ENCODE measurements at places on chromosomes 7 and 10.

DNA sequence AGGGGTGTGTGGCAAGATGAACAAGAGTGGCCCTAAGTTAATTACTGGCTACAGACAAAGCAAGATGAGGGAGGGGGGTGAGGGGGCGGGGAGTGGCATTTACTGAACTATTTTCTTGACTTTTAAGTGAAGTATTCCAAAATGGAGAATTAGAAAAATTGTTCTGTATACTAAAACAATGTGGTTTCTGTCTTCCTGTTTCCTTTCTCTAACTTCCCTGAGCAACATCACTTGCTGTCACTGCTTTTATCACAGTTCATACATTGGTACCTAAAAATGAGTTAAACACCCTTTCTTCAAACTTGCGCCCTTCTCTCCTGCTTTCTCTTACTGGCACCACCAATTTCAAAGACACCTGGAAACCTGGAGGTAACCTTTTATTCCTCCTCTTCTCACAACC is 21.6 kb downstream of the PDZD8 start:
- no peak for DNase-seq

GRCh38 chr7:31065021-31065593 is 13.0 kb downstream of the ADCYAP1R1 start:
- DNase-seq = no peak

GRCh38 chr7:25586513-25586912 is 358.2 kb upstream of the NPVF start:
- DNase-seq = no peak

DNA sequence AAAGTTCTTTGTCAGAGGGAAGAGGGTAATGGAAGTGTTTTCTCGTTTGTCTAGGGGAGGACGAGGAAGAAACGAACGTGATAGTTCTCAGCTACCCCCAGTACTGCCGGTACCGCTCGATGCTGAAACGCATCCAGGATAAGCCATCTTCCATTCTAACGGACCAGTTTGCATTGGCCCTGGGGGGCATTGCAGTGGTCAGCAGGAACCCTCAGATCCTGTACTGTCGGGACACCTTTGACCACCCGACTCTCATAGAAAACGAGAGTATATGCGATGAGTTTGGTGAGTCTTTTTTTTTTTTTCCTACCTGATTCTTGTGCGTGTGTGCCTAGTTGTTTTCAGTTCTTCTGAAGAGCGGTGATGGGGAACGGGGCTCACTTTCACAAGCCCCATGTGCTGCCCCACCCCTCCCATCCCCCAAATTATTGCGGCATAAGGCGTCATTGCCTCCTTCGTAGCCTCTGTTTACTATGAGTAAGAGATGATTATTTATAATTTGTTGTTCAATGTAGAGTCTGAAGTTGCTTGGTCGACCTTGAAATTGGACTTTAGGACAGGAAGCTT is 98.6 kb downstream of the ARID5B start:
- no peak for DNase-seq

DNA sequence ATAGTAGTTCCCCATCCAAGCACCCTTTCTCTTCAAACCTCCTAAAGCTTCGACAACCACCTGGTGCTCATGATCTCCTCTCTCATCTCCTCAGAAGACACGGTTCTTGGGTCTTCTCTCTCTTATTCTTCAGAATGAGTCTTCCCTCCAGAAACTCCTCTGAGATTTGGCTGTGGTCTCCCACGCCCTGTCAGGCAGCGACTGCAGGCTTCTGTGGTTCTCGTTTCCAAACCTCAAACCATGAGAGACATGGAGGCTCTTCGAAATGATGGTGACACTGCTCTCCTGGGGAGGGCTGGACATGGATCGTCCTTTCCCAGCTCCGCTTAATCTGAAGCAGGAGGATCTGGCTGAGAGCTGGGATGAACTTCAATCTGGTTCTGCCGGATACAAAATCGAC is 78.6 kb upstream of the PITRM1 start:
- DNase-seq = no peak

GRCh38 chr7:143374561-143374960 is 6.6 kb upstream of the ZYX start:
- no peak for DNase-seq

GRCh38 chr10:42754155-42755027 is 28.2 kb upstream of the BMS1 start:
- DNase-seq = peak; percentile 37

- no peak for DNase-seq
Observed at GRCh38 chr7:141042222-141043193, 27.8 kb upstream of the MRPS33 start.

DNA sequence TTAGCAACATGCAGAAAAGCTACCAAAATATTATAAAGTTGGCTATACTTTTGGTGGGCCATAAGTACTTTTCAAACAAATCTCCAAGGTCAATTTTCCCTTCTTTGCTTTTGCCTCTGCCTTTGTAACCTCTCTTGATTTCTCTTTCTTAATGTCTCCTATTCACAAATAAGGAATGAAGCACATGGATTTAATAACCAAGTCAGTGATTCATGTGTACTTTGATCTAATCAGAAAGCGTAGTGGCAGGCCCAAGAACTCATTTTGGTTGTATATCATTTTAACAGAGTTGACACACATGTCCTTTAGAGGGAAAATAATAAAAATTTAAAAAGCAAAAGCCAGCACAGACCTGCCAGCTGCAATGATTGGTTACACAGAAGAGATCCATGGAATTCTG is 93.7 kb downstream of the FZD1 start:
- no peak for DNase-seq

DNA sequence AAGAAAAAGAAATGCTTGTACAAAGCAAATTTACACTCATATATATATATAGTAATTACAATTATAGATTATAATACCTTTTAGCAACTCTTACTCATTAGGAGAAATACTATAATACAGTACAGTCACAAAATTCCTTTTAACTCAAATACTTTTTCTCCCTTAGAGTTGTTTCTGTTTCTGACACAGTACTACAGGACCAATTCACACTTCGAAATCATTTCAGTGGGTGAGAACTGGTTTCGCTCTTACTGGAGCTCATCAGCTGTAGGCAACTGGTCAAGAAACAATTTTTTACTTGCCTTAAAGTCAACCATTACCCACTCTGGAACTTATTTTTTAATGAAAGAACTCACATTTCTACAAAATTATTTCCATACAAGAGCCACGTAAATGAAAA is 6.0 kb downstream of the CCDC186 start:
- no peak for DNase-seq

DNA sequence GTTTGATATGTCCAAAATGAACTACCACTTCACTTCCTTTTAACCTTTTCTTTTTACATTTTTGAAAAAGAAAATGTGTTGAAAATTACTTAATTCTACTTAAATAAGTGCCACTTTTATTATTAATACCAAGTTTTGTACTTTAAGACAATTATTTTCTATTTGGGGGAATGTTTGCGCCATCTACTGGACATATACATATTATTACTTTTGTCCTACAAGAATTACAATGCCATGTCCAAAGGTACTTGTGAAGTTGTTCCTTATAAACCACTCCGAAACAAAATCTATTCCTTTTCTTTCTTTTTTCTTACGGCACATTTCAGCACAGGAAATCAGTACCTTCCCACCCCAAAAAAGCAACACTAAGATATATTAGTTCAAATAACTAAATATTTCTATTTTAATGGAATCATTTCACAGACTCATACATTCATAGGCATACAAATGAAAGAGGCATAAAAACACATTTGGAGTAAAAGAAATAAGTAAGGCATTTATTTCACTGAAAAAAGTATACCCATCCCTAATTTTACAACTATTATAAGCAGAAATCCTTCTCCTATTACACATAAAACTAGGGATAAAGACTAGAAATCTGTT is 169.9 kb downstream of the RNF133 start:
- DNase-seq = no peak

DNA sequence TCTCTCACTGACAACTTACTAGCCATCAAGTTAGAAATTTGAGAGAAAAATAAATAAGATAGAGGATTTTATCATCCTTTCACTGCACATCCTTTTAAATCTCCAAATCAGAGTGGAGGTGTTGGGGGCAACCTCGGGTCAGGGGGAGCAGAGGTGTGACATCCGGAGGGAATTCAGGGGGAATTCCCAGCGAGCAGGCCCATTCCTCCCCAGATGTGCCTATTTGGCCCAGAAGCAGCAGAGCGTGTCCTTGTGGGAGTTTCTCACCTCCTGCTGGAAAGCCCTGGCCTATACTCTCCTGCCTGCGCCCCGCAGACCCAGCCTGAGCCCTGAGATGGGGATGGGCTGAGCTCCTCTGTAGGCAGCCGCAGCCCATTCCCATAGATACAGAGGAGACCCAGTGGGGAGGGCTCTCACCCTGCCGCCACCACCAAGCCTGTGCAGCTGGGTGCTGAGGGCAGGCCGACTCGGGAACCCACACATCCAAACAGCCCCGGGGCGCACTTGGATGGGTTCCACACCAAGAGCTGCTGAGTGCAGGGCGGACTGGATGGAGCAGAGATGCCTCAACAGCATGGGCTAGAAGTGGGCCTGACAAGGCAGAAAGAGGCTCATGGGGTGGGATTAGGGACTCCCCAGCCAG is 124.5 kb downstream of the CXCL12 start:
- no peak for DNase-seq

DNA sequence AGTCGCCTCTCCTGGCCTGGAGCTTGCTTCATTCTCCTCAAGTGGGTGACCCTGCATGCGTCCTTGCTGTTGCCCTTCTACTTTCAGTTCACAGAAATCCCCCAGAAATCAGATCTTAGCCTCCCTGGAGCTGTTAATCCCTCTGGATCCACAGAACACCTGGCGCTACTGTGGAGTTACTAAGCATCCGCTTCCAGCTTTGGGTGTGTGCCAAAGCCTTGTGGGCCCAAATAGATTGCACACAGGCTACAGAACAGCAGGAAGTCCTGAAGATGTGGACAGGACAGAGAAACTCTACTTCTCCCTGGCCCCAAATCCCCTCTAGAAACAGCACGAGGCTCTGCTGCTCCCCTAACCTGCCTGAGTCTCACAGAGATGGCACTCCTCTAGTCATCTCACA is 36.6 kb upstream of the PDLIM1 start:
- DNase-seq = peak; percentile 83

GRCh38 chr10:37681617-37681999 is 175.8 kb downstream of the ZNF248 start:
- DNase-seq = no peak

DNA sequence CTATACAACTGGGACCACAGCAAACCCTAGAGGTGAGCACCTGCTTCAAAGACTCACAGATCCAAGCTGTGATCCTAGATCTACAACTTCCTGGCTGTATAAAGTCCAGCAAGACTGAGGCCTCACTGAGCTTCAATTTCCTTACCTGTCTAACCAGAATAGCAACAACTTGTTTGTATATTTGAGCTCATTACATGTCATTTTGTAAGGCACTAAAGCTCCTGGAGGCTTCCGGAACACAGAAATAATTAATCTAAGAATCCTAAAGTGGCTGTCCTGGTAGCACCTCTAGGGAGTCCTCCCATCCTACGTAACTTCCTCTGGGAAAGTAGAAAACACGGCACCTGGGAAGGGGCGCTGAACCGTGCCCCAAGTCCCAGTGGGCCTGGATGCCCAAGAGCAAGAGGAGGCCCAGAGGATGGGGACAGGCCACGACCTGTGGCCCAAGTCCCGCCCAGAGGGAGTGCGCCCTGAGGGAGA is 39.4 kb downstream of the HK1 start:
- no peak for DNase-seq

DNA sequence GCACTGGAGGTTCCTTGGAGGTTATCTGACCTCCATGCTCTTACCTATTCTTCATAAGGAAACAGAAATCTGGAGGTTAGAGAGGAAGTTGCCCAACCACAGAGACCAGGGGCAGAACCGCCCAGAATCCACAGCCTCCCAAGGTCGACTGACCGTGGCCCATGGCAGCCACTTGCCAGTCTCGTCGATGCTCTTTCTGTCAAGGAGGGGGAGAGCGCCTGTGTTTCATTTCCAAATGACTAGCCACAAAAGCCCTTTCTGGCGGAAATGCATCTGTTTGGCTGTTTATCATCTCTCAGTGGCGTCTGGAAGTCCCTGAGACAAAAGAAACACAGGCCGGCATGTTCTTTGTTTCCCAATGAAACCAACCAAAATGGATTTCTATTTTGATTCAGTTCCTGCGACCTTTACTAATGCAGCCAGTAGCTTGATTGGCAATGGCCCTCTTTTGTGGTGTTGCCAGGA is 2.9 kb downstream of the RAMP3 start:
- no peak for DNase-seq

DNA sequence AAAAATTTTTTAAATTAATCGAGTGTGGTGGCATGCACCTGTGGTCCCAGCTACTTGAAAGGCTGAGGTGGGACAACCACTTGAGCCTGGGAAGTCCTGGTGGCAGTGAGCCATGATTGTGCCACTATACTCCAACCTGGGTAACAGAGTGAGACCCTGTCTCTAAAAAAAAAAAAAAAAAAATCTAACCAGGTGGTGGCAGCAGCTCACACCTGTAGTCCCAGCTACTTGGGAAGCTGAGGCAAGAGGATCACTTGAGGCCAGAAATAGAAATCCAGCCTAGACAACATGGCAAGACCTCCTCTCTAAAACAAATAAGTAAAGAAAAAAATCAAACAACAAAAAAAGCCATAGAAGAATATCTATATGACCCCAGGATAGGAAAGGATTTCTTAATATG is 3.6 kb upstream of the MYOF start:
- no peak for DNase-seq

DNA sequence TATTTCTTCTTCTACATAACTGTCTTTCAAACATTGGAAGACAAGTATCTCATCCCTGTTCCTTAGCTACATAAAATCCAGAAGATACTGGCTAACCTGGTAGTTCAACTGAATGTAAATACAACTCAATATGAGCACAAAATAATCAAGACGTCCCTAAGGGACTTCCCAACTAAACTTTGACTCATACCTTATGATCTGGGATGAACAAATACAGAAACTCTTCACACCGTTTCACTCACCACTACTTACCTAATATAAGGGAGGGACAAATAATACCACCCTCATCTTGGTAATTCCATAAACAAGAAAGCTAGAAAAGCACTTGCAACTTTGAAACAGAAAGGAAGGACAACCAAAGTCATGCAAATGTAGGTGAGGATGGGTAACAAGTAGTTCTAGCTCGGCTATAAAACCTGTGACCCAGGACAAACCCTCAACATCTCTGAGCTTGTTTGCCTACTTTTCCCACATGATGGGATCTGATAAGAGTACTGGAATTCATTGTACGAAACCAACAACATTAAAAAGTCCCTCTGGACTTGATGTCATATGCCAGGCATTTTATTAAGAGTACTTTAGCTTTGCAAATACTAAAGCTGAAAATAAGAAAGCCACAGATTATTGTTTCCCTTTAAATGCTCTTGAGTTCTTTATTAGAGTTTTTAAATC is 121.9 kb downstream of the STRA8 start:
- no peak for DNase-seq
